Suprapubic skin (tissue), 4 donors: ENCODE measurements at places on chromosomes 12 and 14.

DNA sequence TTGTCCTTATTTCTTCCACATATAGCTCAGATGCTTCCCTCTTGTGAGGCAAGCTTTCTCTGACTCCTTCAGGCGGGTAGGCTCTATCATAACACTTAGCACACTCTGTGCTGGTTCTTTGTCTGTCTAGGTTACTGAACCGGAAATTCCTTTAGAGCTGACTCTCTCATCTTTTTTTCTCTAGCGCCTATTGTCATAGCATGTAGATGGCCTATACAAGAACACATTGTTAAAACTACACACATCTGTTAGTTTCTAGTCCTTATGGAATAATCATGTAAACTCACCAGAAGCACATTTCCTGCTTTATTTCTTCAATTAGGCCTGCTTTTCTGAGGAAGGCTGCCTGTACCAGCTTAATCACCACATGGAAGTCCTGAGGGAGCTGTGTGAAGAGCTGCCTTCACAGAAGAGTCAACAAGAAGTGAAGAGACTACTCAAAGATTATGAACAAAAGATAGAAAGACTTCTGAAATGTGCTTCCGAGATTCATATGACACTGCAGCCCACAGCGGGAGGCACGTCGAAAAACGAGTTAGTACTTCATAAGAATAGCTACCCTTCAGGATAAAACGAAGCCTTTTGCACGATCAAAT is 143.9 kb downstream of the SYNE2 start:
- no peak for DNase-seq

DNA sequence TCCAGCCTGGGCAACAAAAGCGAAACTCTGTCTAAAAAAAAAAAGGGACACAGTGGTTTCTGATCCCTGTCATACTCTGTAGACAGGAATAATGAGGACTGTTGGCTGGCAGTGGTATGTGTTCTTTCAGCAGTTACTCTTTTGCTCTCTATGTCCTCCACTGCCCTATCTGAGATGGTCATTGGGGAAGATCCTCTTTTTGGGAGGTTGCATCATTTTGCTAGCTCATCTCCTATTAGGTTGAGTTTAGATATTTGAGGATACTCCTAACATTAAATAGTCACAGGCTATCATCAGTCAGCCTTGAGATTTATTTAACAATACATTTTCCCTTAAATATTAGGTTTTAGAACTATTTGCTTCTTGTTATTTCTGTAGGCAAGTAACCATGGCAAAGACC is 5.9 kb upstream of the CCDC91 start:
- no peak for DNase-seq

DNA sequence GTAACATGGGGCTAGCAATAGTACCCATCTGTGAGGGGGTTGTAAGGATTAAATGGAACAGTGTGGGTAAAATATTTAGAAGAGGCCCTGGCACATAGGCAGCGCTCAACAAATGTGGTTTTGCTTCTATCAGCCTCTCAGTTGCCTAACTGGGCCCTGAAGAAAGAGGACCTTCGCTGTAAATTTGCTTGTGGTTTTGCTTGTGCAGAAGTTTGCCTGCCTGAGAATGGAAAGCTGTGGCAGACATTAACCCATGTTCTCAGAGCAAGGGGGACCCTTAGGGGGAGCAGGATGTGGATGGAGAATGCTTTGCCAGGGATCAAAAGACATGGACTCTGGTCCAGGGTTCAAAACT is 160.1 kb downstream of the BRMS1L start:
- no peak for DNase-seq

GRCh38 chr12:90428881-90429280 is 526.1 kb downstream of the CCER1 start:
- DNase-seq: no peak

DNA sequence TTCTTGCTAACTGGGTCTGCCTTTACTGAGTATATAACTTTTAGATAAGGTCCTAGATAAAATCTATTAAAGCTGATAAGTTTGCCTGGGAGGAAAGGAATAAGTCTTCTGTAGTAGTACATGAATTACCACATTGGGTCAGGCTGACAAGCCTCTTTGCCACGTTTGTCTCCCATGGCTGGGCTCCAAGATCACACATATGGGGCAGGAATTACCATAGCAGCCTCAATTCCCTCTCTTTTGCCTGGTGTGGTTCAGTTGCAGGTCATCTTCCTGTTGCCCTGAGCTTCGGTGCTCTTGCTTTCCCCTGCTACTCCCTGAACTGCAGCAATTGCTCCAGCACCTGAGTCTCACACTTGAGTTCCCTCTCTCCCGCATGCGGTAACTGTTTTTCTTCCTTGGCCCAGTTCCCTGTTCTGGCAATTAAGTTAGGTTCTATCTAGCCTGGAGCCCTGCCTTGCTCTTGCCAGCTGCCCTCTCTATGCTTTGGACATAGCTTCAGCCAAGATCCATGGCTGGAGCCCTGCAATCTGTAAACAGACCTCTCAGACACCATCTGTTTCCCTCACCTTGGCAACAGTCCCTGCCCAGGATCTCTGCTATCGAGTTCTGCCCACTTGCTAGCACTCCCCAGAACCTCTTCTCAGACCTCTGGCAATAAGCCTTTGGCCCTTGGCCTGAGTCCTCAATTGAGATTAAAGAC is 5.8 kb upstream of the GLT8D2 start:
- no peak for DNase-seq

GRCh38 chr14:60760644-60761364 is 26.2 kb downstream of the MNAT1 start:
- DNase-seq: no peak
